Activated CD8-positive, alpha-beta memory T cell treated with anti-CD3 and anti-CD28 coated beads for 1 hour (primary cell): ENCODE measurements at places on chromosomes 3 and 15.

DNA sequence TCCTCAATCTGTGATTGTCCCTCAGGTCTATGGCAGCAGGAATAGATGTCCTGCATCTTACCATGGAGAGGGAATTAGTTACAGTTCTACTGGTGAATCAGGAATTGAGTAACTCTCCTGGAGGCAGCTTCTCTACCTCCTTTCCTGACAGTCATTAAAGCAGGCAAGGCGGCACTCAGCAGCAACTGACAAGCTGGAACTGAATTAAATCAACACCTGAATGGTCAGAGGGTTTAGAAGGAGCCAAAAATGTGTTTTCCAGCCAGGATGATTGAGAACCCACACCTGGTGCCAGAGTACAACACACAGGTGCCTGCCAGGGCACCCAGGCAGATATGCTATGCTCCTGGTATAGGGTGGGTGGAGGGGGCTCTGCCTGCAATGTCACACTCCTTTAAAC, 43.1 kb upstream of the TIPARP start:
- no peak for DNase-seq

GRCh38 chr3:45441584-45442310, 53.4 kb downstream of the LARS2 start:
- no peak for DNase-seq

DNA sequence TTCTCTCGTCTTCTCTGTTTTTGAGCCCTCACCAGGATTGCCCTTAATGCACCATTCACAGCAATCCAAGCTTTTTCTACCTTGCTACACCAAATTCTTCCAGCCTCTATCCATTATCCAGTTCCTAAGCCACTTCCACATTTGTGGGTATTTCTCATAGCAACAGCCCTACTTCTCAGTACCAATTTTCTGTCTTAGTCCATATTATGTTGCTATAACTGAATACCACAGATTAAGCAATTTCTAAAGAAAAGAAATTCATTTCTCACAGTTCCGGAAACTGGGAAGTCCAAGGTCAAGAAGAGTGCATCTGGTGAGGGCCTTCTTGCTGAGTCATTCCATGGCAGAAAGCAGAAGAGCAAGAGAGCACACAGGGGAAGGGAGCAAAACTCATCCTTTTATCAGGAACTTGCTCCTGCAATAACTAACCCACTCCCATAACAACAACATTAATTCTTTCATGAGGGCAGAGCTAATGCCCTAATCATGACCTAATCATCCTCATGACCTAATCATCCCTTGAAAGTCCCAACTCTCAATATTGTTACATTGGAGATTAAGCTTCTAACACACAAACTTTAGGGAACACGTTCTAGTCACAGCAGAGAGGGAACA, 9.7 kb upstream of the EIF1B start:
- no peak for DNase-seq

- no peak for DNase-seq
Observed at GRCh38 chr3:87132801-87133200, 94.3 kb upstream of the CHMP2B start.

GRCh38 chr15:94360251-94360685, 128.9 kb downstream of the MCTP2 start:
- DNase-seq, result no peak

GRCh38 chr3:143586576-143586975, 261.7 kb downstream of the SLC9A9 start:
- no peak for DNase-seq

GRCh38 chr3:153927107-153927506, 194.1 kb upstream of the ARHGEF26 start:
- DNase-seq, result no peak

DNA sequence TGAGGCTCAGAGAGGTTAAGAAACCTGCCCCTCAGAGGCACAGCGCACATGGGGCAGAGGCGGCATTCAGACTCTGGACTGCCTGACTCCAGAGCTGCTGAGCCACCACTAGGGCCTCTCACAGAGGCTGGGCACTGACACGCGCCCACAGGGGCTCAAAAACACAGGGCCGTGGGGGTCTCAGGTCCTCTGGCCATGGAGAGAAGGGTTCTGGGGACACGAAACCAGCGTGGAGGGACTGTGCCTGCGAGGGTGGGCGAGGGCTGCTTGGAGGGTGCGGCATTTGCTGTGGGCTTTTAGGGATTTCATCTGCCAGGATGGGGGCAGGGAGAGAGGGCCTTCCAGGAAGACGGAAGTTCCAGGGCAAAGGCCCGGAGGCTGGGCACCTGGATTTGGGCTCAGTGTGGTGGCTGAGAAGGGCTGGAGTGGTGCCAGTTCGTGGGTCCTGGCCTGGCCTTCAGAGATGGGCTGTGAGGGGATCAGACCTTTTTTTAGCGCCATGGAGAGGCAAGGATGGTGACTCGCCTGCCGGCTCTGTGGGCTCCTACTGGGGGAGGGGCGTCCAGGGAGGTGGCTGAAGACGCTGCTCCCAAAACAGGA, 69.6 kb downstream of the EFCAB12 start:
- no peak for DNase-seq
